ENCODE measurements at places on chromosomes 7 and 10.
A peak's percentile ranks its signal among the peaks of the same experiment; 100 is the strongest.

DNA sequence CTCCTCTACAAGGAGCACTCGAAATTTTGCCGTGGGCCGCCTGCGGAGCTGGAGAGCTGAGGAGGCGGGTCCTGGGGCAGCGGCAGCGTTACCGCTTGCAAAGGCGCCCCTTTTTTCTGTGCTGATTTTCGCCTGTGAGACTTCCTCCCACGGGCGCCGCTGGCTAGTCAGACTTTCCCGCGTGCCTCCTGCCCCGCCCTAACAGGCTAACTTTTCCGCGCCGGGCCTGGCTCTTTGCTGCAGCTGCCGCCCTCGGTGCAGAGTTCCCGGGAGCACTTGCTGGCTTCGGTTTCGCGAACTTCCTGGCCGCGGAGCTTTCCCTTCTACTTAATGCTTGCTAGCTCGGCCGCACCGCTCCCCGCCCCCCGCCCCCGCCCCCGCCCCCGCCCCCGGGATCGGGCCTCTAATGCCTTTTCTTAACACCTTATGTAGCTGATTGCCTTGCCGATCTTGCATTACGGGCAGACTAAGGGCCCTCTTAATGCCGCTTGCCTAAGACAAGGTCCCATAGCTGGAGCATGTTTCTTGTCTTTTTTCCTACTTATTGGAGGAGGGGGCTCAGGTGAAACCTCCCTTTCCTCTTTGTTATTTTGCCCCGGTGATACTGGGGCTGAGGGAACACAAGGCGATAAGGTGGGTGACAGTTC lies 37.9 kb upstream of the RASGEF1A start:
- peak; percentile 11 for DNase-seq

GRCh38 chr10:77081481-77081891 lies 556.1 kb downstream of the KCNMA1 start:
- DNase-seq: no peak

- DNase-seq: peak; percentile 92
These were observed 138.3 kb upstream of the ADCY1 start for GRCh38 chr7:45435846-45436245.

GRCh38 chr7:14073988-14074387 lies 84.5 kb upstream of the ETV1 start:
- no peak for DNase-seq

GRCh38 chr7:159179241-159179640 lies 34.6 kb upstream of the VIPR2 start:
- DNase-seq: no peak

DNA sequence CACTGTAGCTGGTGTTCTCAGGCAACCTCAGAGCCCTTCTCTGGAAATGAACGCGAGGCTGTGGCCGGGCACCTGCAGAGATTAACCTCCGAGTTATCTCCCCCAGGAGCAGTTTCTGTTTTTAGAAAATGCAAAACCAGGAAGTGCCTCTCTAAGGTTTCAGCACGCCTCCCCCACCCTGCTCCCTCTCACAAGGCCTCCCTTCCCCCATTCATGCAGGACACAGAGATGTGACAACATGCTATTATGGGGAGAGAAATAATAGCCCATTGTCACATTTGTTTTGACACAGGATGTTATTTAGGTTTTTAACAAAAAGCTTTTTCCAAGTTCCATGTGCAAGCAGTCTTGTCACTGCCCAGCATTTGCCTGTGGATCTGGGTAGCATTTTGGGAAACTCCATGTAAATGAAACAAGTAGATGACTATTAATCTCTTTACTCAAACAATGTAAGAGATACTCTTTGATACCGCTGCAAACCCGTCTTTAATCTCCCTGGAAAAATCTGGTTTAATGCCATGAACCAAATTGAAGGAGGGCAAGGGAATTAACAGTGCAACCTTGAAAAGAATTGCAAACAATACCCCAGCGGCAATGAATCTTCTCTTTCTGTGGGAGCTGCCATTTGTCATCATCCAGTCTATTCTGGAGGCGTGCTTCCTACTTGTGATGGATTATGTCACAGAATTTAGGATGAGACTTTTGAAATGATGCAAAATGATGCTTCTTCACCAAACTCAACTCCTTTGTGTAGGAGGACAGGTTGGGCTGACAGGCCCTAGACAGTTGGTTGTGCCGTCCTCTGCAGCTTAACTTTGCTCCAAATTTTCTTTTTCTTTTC lies 86.5 kb upstream of the NMT2 start:
- DNase-seq: no peak

GRCh38 chr7:22146961-22147512 lies 201.3 kb upstream of the CDCA7L start:
- no peak for DNase-seq

DNA sequence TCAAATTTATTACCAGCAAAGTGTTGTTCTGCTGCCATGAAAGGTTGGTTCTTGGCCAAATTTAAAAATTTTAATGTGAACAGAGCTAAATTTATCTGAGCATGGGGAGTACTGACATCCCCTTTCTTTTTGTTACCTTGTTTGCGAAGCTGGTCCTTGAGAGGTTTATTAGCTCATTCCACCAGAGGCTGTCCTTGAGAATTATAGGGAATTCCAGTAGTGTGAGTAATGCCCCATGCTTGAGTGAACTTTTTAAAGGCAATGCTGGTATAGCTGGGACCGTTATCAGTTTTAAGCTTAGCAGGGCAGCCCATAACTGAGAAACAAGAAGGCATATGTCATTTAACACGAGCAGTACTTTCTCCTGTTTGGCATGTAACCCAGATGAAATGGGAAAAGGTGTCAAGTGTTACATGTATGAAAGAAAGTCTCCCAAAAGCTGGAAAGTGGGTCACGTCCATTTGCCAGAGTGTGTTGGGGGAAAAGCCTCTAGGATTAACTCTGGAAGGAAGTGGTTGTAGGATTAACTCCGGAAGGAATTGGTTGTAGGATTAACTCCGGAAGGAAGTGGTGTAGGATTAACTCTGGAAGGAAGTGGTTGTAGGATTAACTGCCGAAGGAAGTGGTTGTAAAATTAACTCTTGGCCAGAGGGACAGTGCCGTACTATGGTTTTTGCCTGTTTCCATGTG lies 37.3 kb upstream of the AKR1C2 start:
- DNase-seq: no peak

DNA sequence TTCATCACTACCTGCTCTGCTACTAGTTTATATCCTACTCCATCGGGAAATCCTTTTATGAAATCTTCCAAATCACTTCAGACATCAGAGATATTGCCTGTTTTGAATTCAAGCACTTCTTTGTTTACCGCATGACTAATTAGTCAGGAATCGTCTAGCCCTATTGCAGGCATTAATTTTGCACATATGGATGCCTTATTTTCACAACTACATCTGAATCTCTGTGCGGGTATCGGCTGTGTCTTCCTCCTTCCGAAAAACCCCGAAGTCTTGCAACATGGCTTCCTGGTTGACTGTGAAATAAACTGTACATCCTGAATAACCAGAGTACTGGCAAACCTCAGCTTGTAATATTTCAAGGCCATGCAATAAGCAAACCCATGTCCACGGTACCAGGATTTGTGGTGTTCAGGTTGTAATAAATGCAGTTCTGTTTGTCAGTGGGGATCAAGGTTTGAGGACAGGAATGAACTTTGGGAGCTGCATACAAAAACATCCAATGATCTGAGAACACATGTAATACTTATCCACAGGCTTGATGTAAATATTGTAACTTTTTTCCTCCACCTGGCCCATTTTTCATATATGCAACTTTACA lies 642.1 kb downstream of the PARD3 start:
- peak; percentile 4 for DNase-seq

GRCh38 chr10:131850383-131850870 lies 50.4 kb upstream of the PPP2R2D start:
- DNase-seq: no peak

GRCh38 chr10:91571671-91572070 lies 61.2 kb downstream of the PPP1R3C start:
- no peak for DNase-seq

DNA sequence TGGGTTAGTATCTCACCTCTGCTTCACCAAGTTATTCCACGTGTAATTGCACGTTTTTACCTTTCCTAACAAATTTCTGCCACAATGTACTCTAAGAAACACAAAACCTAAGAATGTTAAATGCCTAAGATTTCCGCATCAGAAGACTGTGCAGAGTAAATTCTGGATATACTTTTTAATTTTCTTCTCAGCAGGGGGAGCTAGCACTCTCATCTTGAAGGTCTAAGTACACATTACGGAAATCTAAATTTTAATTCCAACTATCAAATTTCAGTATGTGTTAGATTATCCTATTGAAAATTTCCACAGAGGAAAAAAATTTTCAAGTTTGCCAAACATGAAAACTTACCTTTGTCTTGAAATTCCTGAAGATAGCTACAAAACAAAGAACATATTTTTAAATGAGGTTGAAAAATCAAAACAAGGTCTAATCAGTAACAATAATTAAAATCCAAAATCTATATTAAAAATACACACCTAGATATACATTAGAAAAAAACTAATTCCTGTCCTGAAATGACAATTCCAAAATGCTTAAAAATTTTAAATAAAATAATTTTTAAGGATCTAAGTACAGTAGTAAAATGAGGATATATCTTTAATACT lies 10.5 kb downstream of the SKAP2 start:
- peak; percentile 52 for DNase-seq

- no peak for DNase-seq
These were observed 501.1 kb upstream of the CELF2 start for GRCh38 chr10:10516346-10517130.

DNA sequence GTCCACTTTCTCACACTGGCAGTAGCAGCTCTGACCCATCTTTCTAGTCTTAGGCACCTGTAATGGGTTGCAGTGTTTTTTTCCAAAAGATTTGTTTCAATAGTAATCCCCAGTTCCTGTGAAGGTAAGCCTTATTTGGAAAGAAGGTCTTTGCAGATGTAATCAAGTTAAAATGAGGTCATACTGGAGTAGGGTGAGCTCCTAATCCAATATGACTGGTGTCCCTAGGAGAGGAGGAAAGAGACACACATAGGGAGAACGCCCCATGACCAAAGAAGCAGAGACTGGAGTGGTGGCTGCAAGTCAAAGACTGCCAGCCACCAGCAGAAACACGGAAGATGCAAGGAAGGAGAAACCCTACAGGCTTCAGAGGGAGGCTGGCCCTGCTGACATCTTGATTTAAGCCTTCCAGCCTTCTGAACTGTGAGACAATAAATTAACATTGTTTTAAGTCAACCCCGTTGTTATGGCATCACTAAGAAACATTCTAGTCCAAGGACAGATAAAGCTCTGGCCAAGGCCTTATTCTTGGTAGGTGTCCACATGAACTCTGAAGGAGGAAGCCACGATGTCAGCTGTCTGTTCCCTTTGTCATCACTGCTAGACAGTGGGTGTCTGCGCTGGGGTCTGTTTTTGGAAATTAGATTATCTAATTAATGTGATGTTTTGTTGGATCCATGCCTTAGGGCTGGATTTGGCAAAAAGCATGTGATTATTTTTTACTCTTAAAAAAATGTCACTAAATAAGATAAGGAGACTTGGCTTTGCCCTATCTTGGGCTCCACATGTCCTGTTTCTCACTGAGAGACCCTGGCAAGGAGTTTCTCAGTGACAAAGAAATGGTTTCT lies 214.9 kb downstream of the KCNMA1 start:
- DNase-seq: no peak

DNA sequence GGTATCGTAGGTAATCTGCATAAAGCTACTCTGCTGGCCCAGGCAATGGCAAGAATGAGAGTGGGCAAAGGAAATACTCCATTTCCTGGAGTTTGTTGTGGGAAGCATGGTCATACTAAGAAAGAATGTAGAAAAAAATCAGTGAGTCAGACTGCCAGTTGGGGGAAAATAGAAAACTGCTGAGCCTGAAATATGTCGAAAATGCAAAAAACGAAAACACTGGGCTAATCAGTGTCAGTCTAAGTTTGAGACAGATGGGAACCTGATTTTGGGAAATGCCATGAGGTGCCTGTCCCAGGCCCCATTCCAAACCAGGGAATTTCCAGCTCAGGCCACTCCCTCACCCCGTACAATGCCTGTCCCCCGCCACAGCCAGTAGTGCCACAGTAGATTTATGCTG lies 150.0 kb downstream of the ZNF33B start:
- peak; percentile 2 for DNase-seq

DNA sequence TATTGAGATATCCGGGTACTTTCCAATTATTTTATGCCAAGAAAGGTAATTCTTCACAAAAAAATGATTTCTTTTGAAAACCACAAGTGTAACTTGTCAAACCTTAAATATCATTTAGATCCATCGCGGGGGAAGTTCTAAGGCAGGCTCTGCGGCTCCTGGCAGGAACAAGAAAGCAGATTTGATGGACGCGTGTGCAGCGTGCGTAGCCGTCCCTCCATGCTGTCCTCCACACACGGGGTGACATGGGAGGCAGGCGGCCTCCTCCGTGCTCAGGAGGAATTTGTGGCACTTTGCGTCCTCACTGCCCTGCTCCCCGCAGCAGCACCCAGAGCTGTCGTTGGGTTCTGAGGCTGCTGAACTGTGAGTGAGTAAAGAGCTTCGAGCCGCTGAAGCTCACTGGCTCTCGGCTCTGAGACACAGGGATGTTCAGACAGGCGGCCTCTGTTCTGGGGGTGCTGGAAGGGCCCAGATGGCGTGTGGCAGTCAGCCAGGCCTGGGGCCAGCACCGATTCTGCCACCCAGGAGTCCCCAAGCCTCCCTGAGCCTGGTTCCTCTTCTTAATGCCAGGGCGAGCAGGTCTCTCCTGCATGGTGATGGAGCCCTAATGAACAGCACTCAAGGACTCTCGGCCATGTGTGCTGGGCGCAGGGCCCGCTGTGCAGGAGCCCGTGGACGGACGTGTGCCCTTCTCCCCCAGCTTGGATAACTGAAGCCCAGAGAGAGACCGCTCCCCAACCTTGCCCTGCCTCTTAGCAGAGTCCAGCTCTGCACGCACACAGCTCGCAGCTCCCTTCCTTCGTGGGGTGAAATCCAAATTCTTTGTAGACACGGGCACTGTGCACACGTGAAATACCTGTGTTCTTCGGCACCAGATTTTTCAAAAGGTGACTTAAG lies 185.4 kb upstream of the SHH start:
- no peak for DNase-seq

- no peak for DNase-seq
These were observed 8.2 kb downstream of the FOXP2 start for GRCh38 chr7:114422507-114423501.

- DNase-seq: peak; percentile 17
These were observed 78.3 kb upstream of the SLC26A5 start for GRCh38 chr7:103524042-103524907.
